ENCODE measurements at places on chromosomes 4 and X.

GRCh38 chr4:5460106-5460801 lies 248.1 kb downstream of the EVC2 start:
- no peak overlapping the region for H3K27ac ChIP-seq
- peak; percentile 13 for DNase-seq
- no peaks in the 10 kb centered on the region for H3K4me1 ChIP-seq
- no peaks in the 10 kb centered on the region for H3K27me3 ChIP-seq
- H3K4me3 ChIP-seq: no peak overlapping the region

GRCh38 chrX:108209006-108209554 lies 117.5 kb downstream of the ATG4A start:
- peaks cover 21% of the 10 kb centered on the region for H3K27me3 ChIP-seq
- no peak for DNase-seq
- no peak overlapping the region for H3K27ac ChIP-seq
- H3K4me3 ChIP-seq: no peak overlapping the region

DNA sequence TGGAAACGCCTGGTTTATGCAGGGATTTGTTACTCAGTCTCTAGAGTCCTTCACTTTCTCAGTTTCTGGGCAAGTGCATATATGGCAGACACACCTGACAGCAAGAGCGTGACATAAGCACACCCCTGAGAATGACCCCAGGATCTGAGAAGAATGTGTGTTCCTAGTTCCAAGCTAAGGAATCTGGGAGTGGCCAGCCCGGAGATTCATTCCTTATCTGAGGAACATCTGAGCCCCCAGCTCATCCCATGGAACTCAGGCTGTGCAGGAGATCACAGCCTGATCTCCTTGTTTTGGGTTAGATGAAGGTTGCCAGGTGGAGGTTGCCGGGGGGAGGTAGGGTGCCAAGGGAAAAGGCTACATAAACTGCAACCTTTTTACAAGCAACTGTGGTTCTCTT lies 23.8 kb upstream of the KIAA0232 start:
- H3K4me1 ChIP-seq: peaks cover 6% of the 10 kb centered on the region
- H3K27ac ChIP-seq: no peak overlapping the region
- no peak for DNase-seq
- no peak overlapping the region for H3K4me3 ChIP-seq

DNA sequence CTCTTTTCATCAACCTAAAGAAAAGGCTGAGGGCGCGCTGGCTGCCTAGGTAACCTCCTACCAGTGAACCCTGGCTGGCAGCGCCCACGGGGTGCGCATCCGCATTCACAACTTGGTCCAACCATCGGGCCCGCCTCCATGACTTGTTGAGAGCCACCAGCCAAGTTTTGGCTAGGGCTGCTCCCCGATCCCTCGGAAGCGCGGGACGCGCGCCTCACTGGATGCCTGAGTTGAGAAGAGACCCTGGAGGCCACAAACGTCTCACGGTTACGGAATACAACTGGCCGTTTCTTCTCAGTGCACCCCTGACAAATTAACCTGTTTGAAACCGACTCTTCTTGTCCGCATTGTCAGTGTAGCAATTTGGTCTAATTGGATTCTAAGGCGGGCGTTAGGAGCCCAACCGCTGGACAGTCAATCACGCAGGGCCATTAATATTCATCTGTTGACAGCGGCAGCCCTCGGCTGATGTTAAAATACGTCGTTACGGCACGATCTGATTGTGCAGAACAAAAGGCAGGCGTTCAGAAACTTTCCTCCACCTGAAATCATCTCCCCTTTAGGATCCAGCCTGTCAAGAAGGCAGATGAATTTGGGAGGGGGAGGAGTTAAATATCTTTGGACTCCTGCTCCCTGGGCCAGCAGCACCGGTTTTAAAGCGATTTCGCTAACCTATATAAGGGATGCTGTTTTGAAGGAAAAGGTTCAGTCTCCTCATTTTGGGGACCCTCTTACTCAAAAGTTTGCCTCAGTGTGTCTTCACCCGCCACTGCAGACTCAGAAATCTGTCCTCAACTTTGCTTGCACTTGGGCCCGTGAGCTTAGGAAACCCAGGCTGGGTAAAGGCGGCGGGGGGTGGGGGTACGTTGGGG lies 1.2 kb downstream of the GPC3 start:
- DNase-seq: no peak
- H3K27ac ChIP-seq: peak overlapping the region; percentile 62

GRCh38 chrX:35362866-35363265 lies 420.3 kb downstream of the FAM47B start:
- H3K36me3 ChIP-seq: no peaks in the 10 kb centered on the region
- H3K27ac ChIP-seq: no peak overlapping the region
- H3K27me3 ChIP-seq: peaks cover 16% of the 10 kb centered on the region
- H3K4me3 ChIP-seq: no peak overlapping the region
- no peak for DNase-seq

DNA sequence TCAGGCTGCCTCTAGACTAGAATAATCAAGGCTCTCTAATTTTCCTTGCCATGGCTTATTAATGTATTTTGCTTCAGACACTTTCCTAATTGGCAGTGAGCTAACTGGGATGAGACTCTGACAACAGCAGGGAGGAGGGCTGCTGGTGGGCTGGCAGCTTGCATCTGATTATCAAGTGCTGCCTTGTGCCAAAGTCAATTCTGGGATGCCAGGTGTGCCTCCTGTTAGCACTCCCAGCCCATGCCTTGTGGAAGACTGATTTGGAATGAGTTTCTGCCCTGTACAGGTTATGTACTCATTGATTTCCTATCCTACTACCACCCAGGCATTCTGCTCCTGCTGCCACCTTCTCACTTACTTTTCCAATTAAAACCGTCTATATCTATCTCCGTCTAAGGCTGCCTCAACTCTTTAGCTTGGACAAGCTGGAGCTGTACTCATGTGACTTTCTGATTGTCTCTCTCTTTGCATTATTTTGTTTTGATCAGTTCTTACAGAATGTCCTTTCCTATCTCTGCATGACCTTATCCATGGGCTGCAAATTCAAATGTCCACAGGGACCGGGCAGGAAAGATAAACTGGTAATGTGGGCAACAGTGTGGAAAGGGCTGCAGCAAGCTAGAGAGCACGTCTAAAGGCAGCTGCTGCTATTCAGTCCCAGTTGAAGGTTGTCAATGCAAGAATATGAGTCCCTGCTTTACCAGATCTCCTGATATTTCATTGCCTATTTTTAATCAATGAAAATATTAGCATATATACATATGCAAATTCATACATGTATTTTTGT lies 112.6 kb downstream of the GABRA2 start:
- no peaks in the 10 kb centered on the region for H3K36me3 ChIP-seq
- no peaks in the 10 kb centered on the region for H3K4me1 ChIP-seq
- no peak overlapping the region for H3K27ac ChIP-seq
- no peak overlapping the region for H3K4me3 ChIP-seq
- no peak for DNase-seq
- H3K27me3 ChIP-seq: no peaks in the 10 kb centered on the region

- no peak for DNase-seq
- H3K36me3 ChIP-seq: no peaks in the 10 kb centered on the region
- no peaks in the 10 kb centered on the region for H3K27me3 ChIP-seq
- H3K27ac ChIP-seq: no peak overlapping the region
- no peaks in the 10 kb centered on the region for H3K4me1 ChIP-seq
These were observed 134.9 kb upstream of the LEF1 start for GRCh38 chr4:108303488-108304177.

- no peaks in the 10 kb centered on the region for H3K36me3 ChIP-seq
- H3K4me3 ChIP-seq: no peak overlapping the region
- H3K27me3 ChIP-seq: peaks cover 12% of the 10 kb centered on the region
- no peak overlapping the region for H3K27ac ChIP-seq
- peak; percentile 84 for DNase-seq
These were observed 3.7 kb upstream of the C4orf36 start for GRCh38 chr4:86895692-86896488.

DNA sequence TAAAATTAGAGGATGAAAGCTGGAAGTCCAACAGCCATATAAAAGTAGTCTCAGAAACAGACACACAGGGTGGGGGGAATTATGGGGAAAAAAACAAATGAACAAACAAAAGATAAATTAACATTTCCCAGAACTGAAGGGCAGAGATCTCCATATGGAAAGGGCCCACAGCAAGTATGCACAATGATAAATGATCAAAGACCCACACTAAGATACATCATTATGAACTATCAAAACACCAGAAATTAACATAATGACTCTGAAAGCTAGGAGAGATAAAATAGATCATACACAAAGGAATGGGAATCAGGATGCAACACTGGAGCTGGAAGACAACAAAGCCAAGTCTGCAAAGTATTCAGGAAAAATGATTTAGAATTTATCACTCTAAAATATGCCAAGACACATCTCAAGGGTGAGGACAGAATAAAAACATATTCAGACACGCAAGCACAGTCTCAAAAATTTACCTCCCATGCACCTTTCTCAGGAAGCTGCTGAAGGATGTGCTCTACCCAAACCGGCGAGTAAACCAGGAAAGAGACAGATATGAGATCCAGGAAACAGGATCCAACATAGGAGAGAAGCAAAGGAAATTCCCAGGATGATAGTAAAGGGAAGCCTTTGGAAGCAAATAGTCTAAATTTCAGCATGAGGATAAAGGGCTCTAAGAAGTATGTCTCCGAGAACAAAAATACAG lies 30.7 kb upstream of the KCNE5 start:
- no peaks in the 10 kb centered on the region for H3K4me1 ChIP-seq
- H3K4me3 ChIP-seq: no peak overlapping the region
- no peak overlapping the region for H3K27ac ChIP-seq
- no peaks in the 10 kb centered on the region for H3K36me3 ChIP-seq

DNA sequence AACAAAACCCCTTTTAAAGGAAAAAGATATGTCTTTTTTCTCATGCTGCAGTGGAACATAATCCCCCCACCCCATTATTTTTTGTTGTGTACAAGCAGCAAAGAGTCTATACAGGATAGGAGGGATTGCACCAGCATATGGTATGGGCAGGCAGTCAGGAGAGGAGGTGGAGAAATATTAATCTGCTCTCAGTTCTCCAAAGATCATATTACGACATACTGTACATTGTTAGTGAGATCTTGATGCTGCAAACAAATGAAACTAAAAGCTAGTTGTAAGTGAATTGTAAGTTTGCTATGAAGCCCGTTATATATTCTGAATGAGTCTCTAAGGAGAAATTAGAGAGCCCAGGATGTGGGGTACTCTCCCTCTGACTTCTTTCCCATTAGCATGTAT lies 75.3 kb downstream of the RAPGEF2 start:
- peaks cover 3% of the 10 kb centered on the region for H3K4me1 ChIP-seq
- H3K27ac ChIP-seq: no peak overlapping the region
- H3K27me3 ChIP-seq: no peaks in the 10 kb centered on the region
- DNase-seq: no peak

- H3K27me3 ChIP-seq: peaks cover 4% of the 10 kb centered on the region
- no peak overlapping the region for H3K27ac ChIP-seq
- H3K4me3 ChIP-seq: no peak overlapping the region
- peak; percentile 65 for DNase-seq
These were observed 11.5 kb upstream of the SRPX start for GRCh38 chrX:38232079-38232686.

All from muscle of leg (tissue), 16 donors.